Fibroblast of skin of back (primary cell): ENCODE measurements at places on chromosomes 6 and 20.
A peak's percentile ranks its signal among the peaks of the same experiment; 100 is the strongest.

- no peak for DNase-seq
Measured at GRCh38 chr6:46276576-46277142, 105.9 kb upstream of the ENPP5 start.

DNA sequence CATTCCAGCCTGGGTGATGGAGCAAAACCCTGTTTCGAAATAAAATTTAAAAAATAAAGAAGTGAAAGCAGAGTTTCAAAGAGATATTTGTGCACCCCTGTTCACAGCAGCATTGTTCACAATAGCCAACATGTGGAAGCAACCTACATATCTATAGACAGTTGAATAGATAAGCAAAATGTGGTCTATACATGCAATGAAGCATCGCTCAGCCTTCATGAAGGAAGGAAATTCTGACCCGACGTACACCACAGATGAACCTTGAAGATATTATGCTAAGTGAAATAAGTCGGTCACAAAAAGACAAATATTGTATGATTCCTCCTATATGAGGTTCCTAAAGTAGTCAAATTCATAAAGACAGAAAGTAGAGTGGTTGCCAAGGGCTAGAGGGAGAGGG lies 6.5 kb upstream of the NCOA6 start:
- DNase-seq = no peak

DNA sequence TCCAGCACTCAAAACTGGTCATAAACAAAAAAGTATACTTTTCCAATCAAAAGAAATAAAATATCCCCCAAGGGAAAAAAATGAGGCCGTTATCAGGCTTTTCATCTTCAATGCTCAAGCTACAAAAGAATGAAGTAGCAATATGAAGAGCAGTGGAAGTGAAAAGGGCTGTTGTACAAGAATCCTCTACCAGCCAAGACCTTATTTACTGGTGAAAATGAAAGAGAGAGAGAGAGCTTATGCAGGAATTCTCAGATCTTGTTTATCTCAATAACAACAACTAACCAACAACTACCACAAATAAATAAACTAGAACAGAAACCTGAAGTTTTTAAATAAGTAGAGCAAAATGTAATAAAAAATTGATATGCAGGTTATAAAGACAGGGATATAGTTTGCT lies 400.6 kb downstream of the HDGFL1 start:
- no peak for DNase-seq

- DNase-seq = peak; percentile 84
Measured at GRCh38 chr6:16625291-16626265, 135.7 kb downstream of the ATXN1 start.

- no peak for DNase-seq
Measured at GRCh38 chr20:42095221-42095620, 477.0 kb upstream of the CHD6 start.

GRCh38 chr6:40535110-40535818 lies 51.9 kb downstream of the LRFN2 start:
- no peak for DNase-seq

GRCh38 chr6:1535295-1535694 lies 74.4 kb upstream of the FOXC1 start:
- peak; percentile 35 for DNase-seq

DNA sequence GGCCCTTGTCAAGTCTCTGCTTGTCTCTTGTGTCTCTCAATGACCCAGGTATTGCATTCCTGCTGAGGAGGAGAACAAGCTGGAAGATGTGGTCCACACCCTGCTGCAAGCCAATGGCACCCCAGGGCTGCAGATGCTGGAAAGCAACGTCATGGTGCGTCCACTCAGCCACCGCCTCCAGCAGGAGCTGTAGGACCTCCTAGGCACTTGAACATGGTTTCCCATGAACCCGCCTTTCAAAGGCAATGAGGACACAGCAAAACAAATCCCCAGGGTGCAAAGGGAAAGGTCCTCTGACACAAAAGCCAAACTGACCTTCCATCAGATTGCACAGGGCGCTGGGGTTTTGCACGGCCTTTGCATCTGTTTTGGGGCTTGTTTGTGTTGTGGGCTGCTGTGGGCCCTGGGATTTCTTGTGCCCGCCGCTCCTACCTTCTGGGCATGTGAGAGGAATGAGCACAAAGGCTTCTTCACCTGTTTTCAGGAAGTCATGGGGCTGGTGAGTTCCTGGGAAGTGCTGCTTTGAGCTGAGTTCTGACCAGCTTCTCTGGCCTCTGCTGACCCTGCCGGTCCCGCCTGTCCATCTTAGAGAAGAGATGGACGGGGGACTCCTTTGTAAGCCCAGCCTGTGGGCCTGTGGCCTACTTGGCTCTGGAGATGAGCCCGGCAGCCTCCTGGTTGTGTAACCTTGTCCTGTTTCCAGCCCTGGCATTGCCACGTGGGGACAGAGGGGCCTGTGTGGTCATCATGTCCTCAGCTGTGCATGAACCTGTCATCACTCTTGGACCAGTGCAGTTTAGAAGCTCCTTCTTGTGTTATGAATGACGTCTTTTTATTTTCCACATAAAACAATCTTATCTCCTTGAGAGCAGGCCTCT lies 151.3 kb downstream of the DTNBP1 start:
- no peak for DNase-seq

DNA sequence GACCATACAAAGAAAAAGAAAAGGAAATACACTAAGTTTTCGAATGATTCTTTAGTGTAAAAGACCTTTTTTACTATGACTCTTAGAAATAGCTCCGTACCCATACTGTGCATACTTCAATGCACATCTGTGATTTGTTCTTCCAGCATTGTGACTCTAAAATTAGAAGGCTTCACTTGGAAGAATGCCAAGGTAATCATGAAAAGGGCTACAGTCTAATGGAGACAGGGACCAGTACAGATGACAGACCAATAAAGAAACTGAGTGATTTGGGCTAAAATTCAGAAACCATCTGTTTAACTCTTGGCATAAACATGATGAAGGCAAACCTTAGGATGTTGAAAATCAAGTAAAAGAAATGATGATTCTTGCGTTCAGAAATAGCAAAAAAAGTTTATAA lies 46.3 kb downstream of the CYP39A1 start:
- DNase-seq = peak; percentile 11

- no peak for DNase-seq
Measured at GRCh38 chr6:110075406-110075805, 97.3 kb downstream of the GPR6 start.

DNA sequence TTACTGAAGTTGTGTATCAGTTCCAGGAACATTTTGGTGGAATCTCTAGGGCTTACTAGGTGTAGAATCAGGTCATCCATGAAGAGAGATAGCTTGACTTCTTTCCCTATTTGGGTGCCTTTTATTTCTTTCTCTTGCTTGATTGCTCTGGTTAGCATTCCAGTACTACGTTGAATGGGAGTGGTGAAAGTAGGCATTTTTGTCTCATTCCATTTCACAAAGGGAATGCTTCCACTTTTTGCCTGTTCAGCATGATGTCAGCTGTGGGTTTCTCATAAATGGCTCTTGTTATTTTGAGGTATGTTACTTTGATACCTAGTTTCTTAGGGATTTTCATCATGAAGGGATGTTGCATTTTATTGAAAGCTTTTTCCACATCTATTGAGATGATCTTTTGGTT lies 195.3 kb downstream of the MOXD1 start:
- peak; percentile 66 for DNase-seq
